Germinal center (tissue), 1 donor: ENCODE measurements at places on chromosomes 12 and 14.

DNA sequence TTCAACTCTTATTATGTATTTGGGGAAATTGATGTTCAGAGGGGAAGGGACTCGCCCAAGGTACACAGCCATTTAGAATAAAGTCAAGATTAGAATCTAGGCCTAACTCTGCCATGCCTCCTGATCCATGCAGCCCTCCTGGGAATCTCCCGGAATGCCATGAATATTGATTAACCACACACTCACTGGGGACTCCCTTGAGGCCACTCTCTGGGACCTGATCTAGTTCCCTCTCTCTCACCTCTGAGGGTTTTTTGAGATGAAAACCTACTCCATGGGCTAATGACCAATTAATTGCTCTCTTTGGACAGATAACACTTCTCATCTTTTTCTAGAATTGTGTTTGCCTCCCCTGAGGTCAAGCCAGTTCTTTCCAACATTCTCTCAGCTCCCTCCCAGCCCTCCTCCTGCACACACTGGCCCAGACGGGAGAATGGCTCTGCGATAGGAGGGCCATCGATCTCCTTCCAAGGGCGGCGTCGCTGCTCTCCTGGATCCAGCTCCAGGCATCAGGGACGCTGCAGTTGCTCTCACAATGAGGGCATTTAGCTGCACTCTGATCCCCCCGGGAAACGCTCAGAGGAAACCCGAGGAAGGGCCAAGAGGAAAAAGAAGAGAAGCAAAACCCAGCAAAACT lies 22.6 kb downstream of the WSCD2 start:
- DNase-seq, result no peak

DNA sequence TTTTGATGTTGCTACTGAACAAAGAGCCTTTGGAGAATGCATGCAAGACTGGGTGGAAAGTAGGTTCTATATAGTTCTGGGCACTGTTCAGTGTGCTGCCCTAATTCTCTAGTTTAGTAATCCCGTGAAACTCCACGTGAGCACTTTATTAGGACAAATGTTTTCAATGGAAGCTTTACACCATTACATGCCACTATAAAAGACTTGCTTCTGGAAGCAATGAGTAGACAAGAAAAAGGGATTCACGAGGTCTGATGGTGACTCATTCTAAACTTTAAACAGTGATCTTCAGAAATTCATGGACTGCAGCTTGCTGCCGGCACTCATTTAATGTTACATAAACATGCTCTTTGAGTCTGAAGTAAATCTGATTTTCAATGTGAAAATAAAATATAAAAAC lies 22.3 kb downstream of the ATG14 start:
- DNase-seq, result no peak

- DNase-seq, result no peak
These were observed 1.4 kb upstream of the RNF10 start for GRCh38 chr12:120532701-120533238.

DNA sequence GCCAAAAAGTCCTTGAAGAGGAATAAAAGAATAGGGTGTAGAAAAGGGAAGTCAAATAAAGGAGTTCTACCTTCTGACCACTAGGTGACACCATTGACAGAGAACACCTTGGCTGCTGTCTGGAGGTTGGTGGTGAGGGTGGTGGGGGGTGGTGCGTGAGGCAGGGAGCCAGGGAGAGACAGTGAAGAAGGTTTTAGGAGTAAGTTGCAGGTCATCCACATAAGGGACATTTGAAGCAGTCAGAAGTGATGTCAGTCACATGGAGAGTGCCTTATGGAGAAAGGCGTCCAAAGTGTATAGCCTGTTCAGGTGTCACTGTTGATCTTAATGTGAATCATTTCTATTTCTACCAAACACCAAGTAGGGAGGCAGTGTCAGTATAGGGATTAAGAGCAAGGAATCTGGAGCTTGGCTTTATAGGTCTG lies 279.3 kb upstream of the DDHD1 start:
- DNase-seq, result peak; percentile 41

GRCh38 chr14:94411638-94412037 lies 23.2 kb upstream of the SERPINA1 start:
- DNase-seq, result no peak

GRCh38 chr14:75049731-75050201 lies 1.5 kb downstream of the MLH3 start:
- no peak for DNase-seq

GRCh38 chr14:73955674-73956073 lies 5.6 kb downstream of the COQ6 start:
- no peak for DNase-seq

DNA sequence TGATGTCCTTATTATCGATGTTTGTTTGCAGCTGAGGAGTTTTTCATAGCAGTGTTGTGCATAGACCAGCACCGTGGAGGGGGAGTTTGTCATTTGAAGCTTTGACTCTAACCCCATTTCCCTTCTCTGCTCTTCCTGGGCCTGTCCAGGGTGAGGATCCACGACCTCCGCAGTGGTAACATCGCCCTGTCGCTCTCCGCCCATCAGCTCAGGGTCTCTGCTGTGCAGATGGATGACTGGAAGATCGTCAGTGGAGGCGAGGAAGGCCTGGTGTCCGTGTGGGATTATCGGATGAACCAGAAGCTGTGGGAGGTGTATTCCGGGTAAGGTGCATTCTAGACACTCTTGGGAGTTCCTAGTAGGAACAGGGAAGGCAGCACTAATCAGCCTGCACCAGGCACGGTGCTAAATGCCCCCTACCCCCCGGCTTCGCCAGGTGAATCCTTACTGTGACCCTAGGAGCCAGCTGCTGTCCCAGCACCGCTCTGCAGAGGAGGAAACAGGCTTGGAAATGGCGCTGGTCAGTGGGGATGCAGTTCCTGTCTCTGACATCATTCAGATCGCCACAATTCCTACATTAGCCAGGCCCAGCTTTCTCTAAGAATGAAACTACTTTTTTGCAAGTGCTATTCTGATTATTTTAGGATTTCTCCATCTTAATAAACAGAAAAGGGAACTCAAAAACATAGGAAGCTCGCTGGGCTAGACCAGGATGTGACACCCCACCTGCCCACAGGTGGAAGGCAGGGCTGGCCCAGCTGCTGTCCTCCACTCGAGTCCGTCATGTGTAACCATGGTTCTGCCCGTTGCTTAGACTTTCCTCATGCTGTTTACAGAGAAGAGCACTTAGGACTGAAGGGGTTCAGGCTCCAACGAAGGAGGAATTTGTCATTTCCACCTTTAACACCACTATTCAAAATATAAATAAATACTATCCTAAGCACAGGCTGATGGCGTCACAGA lies 74.9 kb downstream of the TESC start:
- no peak for DNase-seq
